Lower lobe of right lung (tissue), 2 donors: ENCODE measurements at places on chromosomes 4 and X.

DNA sequence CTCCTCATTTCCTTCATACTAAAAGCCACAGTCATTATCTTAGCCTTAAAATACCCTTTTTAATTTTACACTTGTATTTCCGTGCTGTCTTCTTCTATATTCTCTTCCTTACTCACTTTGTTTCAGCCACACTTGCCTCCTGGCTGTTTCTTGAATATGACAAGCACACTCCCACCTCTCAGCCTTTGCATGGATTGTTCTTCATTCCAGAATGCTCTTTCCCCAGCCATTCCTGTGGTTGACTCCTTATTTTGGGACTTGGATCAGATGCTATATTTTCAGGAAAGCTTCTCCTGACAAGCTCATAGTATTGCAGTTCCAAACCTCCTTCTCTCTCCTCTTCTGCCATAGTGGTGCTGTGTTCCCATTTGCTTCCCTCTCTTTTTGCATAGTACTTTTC, 291.3 kb downstream of the PDHA2 start:
- H3K4me1 ChIP-seq, result no peaks in the 10 kb centered on the region
- no peaks in the 10 kb centered on the region for H3K36me3 ChIP-seq
- no peaks in the 10 kb centered on the region for H3K27me3 ChIP-seq
- H3K27ac ChIP-seq, result no peak overlapping the region

DNA sequence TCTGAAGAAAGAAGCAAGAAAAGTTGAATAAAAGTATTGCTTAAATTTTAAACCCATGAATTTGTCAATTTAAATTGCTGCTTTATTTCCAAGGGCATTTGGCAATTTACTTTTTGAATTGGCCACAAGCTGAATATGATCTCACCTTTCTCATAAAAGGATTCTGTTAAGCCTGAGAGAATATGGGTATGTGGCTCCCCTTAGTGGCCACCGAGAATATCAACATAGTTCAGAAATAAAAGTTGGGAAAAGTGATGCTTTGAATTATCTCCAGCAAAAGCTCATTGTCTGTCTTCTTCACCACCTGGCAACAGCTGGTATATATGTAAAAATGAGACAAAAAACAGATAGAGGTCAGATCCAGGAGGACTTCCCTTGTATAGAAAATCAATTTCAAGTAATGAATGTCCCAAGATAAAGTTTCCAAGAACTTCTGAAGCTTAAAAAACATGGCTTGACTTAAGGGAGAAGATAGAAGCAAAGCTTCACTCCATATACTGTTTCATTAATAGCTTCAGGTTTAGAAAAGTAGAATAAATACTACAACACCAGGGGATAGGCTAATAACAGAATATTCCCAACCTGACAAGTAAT, 290.7 kb upstream of the FAM241A start:
- H3K27me3 ChIP-seq, result no peaks in the 10 kb centered on the region
- H3K4me3 ChIP-seq, result no peak overlapping the region
- no peak overlapping the region for H3K27ac ChIP-seq
- no peaks in the 10 kb centered on the region for H3K4me1 ChIP-seq
- no peak for DNase-seq

DNA sequence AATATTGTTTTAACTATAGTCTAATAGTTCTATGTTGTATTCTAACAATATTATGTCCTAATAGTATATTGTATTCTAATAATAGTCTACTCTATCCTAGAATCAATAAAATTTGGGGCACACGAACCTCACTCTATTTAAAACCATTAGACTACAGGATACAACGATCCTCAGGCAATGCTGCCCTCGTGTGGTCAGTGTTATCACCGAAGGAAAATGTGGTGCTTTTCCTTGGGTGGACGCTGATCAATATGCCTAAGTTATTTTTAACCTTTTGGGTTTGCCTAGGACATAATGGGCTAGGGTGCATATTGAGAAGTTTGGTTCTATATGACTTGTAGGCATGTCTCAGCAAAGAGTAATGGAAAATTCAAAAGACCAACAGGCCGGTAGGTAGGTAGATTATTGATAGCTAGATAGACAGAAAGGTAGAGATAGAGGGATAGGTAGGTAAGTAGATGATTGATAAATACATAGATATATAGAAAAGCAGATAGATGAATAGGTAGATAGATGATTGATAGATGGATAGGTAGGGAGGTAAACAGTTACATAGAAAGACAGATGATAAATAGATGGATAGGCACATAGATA, 75.1 kb downstream of the PRKX start:
- no peak overlapping the region for H3K27ac ChIP-seq
- no peak overlapping the region for H3K4me3 ChIP-seq
- H3K27me3 ChIP-seq, result no peaks in the 10 kb centered on the region
- DNase-seq, result no peak
- no peaks in the 10 kb centered on the region for H3K4me1 ChIP-seq
- no peaks in the 10 kb centered on the region for H3K36me3 ChIP-seq

DNA sequence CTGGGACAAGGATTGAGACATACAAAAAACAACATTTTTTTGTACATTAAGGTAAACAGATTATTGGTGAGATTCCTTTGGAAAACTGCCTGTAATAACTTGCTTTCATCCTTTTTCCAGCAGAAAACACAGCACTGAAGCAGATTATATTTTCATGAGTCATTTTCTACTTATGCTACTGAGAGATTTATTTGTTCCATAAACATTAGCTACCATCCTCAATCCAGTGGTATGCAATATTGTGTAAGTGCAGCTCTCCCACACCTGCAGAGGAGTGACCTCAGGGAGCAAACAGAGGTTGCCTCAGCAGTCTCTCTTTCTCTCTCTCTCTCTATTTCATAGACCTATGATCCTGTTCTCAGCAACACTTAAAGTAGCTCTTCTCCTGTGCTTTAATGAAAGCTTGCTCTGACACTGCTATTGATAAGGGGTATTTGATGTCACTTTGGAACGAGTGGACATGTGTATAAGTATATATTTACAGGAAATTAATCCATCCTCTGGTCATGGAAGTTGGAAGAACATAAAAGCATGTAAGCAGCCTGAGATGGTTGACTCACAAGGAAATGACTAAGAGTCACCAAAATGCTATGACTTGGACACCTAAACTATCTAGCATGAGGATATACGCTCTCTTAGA, 163.7 kb upstream of the SPANXC start:
- no peak overlapping the region for H3K27ac ChIP-seq
- DNase-seq, result no peak
- H3K4me3 ChIP-seq, result no peak overlapping the region
- no peaks in the 10 kb centered on the region for H3K27me3 ChIP-seq

DNA sequence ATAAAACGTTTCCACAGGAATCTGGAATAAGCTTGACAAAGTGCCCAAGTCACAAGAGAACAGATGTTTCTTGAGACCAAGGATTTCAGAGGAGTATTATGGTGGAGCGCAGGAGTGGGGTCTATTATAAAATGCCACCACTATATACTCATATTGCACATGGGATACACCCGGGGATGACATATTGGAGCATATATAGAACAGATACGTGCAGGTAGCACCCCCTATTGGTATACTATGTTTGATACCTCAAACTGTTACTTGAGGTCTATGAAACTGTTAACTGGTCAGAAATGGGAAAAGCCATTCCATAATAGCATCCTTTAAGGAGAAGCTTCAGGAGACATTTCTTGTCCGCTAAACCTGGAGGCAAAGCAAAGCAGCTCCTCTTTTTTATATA, 86.0 kb downstream of the PCYT1B start:
- no peaks in the 10 kb centered on the region for H3K27me3 ChIP-seq
- H3K4me1 ChIP-seq, result no peaks in the 10 kb centered on the region
- no peak overlapping the region for H3K4me3 ChIP-seq
- DNase-seq, result no peak
- H3K36me3 ChIP-seq, result no peaks in the 10 kb centered on the region
